ENCODE measurements at places on chromosomes 11 and 22.

DNA sequence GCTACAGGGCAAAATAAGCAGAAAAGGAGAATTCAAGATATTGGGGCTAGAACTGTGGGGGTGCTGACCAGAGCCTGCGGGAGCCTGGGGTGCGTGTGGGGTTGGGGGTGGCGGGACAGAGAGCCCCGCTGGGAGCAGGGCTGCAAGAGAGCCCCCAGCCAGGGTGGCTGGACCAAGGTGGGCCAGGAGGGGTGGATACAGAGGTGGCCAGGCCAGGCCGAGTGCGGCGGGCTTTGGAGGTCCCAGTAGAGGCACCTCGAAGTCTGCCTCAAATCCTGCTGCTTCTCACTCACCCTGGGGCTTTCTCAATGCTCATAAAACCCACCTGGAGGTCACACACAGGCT, 16.9 kb upstream of the MUC5B start:
- DNase-seq, result no peak

- DNase-seq, result peak; percentile 63
These were observed 31.0 kb downstream of the MCM5 start for GRCh38 chr22:35430897-35431322.

GRCh38 chr11:83684071-83684470, 397.9 kb upstream of the CCDC90B start:
- DNase-seq, result no peak

- no peak for DNase-seq
These were observed 20.2 kb upstream of the TXNRD2 start for GRCh38 chr22:19961868-19962245.

DNA sequence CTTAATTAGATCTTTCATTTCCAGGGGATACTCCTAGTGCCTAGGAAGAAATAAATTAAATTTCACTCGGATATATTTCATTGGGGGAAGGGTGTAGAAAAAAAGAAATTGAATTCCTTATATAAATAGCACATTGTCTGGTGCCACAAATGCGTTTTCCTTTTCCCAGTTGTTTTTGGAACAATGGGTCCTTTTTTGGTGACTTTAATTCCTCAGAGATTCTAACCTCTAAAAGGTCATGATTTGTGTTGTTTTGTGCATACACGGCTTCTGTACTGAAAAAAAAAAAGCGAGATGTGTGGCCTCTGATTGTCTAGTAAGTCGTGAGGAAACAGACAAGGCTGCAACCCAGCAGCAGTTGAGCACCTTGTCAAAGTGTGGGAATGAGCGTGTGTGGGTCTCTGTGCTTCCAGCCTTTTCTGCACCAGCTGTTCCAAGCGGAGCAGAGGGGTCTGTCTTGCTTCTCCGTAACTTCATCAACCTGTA, 64.5 kb upstream of the CRTAM start:
- no peak for DNase-seq

DNA sequence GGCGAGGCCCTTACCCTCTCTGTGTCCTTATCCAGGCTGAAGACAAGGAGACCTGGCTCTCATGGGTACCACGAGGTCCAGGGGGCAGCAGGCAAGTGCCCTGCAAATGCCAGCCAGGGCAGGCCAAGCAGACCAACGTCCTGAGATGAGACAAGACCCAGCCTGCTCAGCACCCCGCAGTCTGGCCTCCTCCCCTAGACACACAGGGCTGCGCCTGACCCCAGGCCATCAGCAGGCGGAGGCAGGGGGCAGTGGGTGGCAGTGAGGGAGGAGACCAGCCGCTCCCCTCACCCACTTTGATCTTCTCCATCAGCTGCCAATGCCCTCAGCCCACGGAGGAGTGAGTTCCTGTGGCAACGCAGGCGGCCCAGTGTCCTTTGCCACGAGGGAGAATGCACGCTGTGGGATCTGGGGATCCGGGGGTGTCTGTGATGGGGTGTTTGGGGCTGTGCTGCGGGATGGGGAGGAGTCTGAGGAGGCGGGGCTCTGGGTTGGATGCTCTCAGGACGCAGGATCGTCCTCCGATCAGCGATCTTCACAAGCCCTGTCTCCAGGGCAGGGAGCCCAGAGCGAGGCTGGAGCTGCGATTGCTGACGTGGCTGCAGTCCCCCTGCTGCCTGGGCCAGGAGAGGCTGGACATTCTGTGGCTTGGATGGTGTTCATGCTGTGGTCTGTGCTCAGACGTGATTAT, 30.5 kb upstream of the PPARA start:
- no peak for DNase-seq

GRCh38 chr11:44761551-44761961, 34.8 kb downstream of the TSPAN18 start:
- DNase-seq, result no peak

DNA sequence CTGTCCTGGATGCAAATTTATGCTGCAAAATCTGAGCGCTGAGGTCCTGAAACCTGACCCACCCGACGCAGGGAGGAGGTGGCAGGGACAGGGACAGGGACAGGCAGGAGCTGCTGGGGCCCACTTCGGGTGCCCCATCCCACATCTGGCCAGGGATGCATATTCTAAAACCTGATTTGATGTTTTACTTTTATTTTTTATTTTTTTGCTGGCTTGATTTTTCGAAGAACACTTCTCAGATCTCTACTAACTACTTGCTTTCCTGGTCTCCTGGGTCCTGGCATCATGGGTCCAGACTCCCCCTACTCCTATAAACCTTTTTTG, 652 bp upstream of the PVALB start:
- DNase-seq, result no peak

- no peak for DNase-seq
These were observed 46.8 kb upstream of the MYO18B start for GRCh38 chr22:25695146-25695545.

GRCh38 chr11:134071766-134072402, 3.0 kb downstream of the JAM3 start:
- no peak for DNase-seq

DNA sequence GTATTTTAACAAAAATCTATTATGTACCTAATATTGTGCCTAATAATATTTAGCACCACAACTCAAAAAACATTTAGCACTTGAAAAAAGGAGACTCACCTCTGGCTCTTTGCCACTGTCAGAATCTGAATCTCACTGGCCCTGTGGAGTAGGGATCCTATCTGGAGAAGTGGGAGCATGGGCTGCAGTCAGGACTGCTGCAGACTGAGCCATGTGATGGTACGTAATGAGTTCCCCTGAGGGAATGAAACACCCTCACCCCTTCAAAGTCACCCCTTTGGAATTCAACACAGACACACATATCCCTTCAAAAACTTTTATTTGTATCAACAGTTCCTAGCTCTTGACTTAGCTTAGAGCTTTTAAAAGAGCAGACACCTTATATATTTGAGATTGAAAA, 6.5 kb downstream of the PTPMT1 start:
- DNase-seq, result no peak

DNA sequence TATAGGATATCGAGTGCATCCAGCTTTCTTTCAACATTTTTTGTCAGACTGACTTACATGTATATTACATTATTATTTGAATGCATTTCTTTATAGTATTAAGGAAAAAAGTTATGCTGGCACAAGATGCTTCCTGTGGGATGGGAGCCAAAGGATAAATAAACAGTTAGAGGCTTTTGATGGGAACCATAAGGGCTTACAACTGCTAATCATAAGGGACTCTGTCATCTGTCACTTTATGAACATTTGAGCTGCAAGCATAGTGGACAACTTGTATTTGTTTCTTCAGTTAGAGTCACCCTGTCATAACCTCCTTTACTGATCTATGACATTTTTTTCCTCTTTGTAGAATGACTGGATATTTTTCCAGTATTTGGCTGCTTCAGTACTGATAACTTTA, 132.4 kb upstream of the CHORDC1 start:
- DNase-seq, result no peak

GRCh38 chr11:85751724-85752123, 59.2 kb downstream of the SYTL2 start:
- DNase-seq, result no peak

DNA sequence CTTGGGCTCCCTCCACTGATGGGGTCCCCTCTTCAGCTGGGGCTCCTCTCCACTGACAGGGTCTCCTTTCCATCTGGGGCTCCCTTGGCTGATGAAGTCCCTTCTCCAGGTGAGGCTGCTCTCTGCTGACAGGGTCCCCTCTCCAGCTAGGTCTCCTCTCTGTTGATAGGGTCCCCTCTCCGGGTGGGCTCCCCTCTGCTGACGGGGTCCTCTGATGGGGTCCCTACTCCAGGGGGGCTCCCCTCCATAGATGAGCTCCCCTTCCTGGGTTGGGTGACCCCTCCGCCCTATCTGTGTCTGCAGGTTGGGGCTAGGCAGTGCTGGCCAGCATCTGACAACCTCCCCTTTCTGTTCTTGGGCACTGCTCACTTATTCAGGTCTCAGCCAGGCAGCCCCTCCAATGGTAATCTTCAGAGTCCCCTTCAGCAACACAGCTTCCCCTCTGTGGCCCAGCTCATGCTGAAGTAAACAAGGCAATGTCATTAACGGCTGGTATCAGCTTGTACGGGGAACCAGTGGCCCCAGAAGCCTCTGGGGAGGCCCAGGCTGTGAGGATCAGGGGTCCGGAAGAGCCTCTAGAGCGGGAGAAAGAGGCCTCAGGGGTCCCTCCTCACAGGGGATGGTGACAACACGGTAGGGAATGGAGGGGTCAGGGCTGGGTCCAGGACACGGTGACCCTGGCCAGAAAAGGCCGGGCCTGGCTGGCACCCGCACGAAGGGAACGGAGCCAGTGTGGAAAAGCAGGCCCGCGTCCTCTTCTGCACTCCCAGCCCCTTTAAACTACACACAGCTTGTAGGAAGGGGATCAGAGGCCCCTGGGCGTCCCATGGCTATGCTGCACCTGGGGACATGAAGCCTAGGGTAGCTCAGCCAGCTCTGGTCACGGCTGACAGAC, 9.6 kb upstream of the CD81 start:
- no peak for DNase-seq

DNA sequence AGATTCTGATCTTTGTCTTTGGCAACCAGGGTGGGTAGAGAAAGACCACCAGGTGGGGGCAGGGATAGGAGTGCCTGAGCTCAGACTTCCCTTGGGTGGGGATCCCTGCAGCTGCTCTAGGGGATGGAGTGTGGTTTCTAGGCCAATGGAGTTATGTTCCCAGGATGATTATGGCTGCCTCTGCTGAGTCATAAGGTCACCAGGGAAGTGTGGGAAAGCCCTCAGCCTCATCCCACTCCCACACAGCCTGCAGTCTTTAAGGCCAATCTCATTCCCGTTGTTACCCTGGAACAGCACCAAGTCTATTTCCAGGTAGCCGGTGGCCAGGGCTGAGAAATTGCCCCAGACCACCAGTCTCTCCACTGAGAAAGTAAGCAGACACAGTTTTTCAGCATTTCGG, 2269.3 kb upstream of the RAG2 start:
- DNase-seq, result no peak

GRCh38 chr22:47407461-47408025, 645.1 kb downstream of the TBC1D22A start:
- DNase-seq, result no peak

DNA sequence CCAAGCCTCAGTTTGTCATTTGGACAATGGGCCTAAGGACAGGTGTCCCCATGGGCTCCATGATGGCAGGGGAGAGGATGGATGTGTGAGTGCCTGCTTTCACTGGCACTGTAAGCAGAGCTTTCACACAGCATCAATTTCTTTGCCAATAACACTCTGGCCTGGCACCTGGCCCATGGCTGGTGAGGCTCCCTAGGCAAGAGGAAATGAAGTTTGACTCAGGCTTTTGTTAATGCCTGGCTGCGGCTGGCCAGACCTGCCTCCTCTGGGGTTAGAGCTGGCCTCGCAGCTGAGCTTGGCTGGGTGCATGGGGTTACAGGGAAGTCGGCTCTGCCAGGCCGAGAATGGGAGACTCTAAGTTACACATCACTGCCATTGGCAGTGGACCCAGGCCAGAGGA, 30.0 kb upstream of the SEZ6L start:
- DNase-seq, result no peak

GRCh38 chr11:95296621-95297025, 65.6 kb upstream of the SESN3 start:
- no peak for DNase-seq

DNA sequence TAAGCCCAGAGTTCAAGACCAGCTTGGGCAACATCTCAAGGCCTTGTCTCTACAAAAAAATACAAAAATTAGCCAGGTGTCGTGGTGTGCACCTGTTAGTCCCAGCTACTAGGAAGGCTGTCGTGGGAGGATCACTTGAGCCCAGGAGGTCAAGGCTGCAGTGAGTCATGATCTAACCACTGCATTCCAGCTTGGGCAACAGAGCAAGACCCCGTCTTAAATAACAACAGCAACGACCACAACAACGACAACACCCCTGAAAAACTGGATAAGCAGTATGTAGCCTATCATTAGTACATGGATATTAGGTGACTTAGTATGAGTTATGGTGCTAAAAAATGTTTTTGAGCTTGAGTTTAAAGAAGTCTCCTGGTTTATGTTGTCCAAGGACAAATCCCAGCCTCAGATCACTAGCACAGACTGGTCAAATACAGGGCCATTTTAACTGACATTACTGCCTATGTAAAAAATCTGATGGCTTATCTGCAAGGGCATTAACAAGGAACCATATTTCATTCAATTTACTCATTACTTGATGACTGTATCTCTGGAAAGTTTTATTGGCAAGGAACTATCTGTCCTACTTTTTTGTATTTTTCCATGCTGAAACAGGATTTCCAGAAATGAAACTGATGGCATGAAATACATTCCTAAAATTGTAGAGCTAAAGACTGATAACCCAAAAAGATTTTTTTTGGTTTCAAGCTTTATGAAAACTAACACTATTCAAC, 23.4 kb downstream of the C2CD3 start:
- no peak for DNase-seq

DNA sequence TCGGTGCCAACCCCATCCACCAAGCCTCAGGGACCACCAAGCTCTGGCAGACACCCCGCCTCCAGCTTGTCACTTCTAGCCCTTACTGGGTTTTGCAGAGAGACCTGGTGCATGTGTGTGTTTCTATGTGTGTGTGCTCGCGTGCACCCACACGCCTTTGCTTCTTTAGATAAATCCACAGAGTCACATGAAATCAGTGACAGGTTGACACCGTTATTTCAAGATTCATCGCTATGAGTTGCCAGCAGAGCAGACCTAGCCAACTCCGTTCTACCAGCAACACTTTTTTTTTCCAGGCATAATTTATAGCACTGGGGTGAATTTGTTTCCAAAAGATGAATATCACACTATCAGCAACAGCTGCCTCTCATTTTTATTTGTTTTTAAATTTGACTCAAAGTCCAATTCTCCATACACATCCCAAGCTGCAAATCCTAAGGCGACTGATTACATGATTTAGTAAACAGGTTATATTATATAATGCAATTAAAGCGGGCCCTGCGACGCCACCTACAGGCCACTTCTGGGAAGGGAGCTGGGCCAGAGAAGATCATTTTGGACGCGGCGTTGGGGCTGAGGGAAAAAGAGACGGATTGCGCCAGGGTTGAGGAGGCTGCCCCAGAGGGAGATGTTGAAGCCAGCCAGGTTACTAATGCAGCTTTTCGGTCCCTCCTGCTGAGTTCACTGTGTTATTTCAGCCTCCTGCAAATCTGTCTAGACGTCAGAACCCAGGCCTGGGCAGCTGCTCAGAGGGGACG, 150.5 kb downstream of the FEZ1 start:
- DNase-seq, result peak; percentile 19

DNA sequence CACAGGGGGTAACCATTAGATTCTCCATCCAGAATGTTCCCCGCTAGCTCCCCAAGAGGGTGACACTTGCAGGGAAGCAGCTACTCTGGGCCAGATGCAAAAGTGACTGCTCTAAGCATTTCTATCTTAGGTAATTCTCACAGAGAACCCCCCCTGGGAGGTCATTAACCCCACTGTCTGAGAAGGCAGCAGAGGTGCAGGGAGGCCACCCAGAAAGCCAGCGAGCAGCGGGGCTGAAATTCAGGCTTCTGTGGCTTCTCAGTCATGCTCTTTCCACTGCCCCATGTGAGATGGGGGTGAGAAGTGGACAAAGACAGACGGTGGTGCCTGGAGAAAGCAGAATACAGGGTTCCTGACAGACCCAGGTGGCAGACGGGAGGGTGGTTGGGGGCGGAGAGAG, 114.4 kb upstream of the ASPHD2 start:
- no peak for DNase-seq
